ENCODE measurements at places on chromosomes 2 and 18. TPM values are rescaled to one million over a fixed set of nuclear protein-coding genes. Genes with fewer than 3 reads are reported as not detected.

The TMEFF2 gene
- 5.4 TPM for polyA plus RNA-seq

The EMX1 gene
- not detected for polyA plus RNA-seq

The HTR2B gene
- 0.41 TPM for polyA plus RNA-seq

The SCN9A gene
- polyA plus RNA-seq: 5.9 TPM

The ZNF892 gene
- polyA plus RNA-seq: 1.4 TPM

The SULT1C4 gene
- 0.18 TPM for polyA plus RNA-seq

The RGPD3 gene
- 0.05 TPM for polyA plus RNA-seq

DNA sequence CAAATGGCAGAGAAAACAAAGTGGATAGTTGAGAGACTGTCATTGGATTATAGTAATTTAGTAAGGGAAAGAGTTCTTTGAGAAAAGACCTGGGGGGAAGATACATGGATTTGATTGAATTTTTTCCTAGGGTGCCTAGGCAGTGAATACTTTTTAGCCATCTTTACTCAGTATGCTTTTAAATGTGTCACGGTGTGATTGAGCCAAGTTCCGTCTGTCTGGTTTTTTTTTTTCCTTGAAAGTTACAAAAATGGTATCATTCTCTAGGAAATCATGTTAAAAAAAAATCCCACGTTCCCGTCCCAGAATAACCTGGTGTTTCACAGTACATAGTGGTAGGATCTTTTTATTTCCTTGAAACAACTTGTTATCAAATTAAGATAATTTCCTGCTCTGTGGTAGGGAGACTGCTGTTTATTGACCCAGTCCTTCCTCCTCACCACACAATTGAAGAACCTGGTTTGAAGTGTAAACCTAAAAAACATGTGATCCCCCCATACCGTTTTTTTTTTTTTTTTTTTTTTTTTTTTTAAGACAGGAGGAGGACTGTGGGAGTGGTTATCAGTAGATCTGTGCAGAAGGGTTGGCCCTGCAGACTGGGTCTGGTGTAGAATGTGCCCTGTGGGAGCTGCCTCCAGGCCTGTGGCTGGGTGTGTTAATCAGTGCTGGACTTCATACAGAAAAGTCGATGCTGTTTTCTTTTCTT, 55.1 kb downstream of the DGKD start:
- H3K27me3 ChIP-seq: no peaks in the 10 kb centered on the region
- no peak overlapping the region for H3K27ac ChIP-seq
- peaks cover 4% of the 10 kb centered on the region for H3K36me3 ChIP-seq
- no peak for DNase-seq

- H3K27me3 ChIP-seq: no peaks in the 10 kb centered on the region
- no peak overlapping the region for H3K27ac ChIP-seq
- no peaks in the 10 kb centered on the region for H3K4me1 ChIP-seq
- no peak overlapping the region for H3K4me3 ChIP-seq
- DNase-seq: no peak
- peaks cover 81% of the 10 kb centered on the region for H3K36me3 ChIP-seq
Observed at GRCh38 chr2:127485051-127485693, 41.1 kb downstream of the IWS1 start.

GRCh38 chr2:5235701-5236100, 456.5 kb upstream of the SOX11 start:
- H3K4me1 ChIP-seq: no peaks in the 10 kb centered on the region
- H3K4me3 ChIP-seq: no peak overlapping the region
- H3K36me3 ChIP-seq: no peaks in the 10 kb centered on the region
- no peak overlapping the region for H3K27ac ChIP-seq
- DNase-seq: no peak
- H3K27me3 ChIP-seq: no peaks in the 10 kb centered on the region

- H3K4me1 ChIP-seq: peaks cover 60% of the 10 kb centered on the region
- H3K4me3 ChIP-seq: no peak overlapping the region
- H3K27me3 ChIP-seq: no peaks in the 10 kb centered on the region
- H3K36me3 ChIP-seq: no peaks in the 10 kb centered on the region
- DNase-seq: peak; percentile 46
Observed at GRCh38 chr2:44547718-44548117, 186.0 kb downstream of the CAMKMT start.

- H3K27me3 ChIP-seq: peaks cover 12% of the 10 kb centered on the region
- no peak for DNase-seq
- H3K27ac ChIP-seq: no peak overlapping the region
Observed at GRCh38 chr18:63964908-63965307, 5.0 kb upstream of the SERPINB8 start.

DNA sequence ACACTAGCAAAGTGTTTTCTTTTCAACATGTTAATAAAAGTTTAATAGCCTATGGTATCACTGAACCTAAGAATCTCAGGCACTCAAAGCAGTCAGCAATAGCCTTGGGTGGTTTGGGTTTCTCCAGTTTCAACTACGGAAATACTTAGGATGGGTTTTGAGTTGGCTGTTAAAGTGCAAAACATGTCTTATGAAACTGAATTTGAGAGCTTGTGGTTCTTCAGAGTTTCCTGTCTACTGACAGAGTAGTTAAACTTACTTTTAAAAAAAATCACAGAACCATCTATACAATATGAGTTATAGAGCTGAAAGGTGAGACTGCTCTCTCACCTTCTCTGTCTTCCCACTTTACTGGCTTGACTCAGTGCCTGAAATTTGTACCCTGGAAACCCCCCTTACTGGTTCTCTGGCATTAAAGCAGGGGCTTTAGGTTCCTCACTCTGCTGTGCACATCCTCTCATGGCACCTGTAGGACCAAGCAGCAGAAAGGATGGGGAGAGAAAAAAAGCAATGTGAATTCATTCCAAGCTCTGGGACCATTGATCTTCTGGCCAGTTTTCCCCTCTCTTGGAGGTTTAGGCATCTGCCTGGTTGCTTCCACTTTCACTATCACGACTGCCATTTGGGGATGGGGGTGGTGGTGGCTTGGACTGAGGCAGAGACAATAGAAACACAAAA, 18.1 kb downstream of the CCDC141 start:
- no peak overlapping the region for H3K4me3 ChIP-seq
- H3K27me3 ChIP-seq: no peaks in the 10 kb centered on the region
- DNase-seq: no peak
- H3K4me1 ChIP-seq: no peaks in the 10 kb centered on the region
- no peak overlapping the region for H3K27ac ChIP-seq

DNA sequence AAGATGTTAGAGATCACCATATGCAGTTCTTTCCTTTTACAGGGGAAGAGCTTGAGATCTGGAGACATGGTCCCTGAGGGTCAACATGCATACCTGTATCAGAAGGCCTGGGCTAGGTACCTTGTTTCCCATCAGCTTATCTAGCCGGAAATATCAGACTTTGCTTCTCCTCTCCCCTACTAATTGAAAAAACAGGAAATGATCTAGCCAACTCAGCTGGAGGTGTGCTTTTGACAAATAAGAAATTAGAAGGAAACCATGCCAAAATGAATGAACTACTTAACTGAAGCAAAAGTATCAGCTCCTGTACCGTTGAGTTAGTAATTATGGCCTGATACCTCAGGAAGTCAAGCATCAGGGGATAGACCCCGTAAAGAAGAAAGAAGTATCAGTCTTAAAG, 20.4 kb downstream of the PKP4 start:
- no peaks in the 10 kb centered on the region for H3K36me3 ChIP-seq
- no peaks in the 10 kb centered on the region for H3K27me3 ChIP-seq
- H3K4me1 ChIP-seq: no peaks in the 10 kb centered on the region
- DNase-seq: no peak

DNA sequence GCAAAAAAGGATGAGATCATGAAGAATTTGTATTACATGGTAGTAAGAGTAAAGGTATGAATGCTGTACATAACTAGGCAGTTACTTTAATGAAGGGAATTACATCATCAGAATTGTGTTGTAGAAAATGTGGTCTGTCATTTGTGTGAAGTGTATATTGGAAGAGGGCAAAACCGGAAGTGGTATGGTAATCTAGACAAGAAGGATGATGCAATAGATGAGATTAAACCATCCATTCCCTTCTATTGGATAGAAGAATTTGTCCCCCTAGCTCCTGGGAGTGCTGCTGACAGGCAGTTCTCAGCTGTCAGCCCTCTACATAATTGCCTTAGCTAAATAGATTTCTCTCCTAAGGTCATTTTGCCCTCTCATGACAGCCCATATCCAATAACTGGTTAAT, 55.9 kb upstream of the BARD1 start:
- H3K27me3 ChIP-seq: no peaks in the 10 kb centered on the region
- H3K4me1 ChIP-seq: no peaks in the 10 kb centered on the region
- H3K4me3 ChIP-seq: no peak overlapping the region
- DNase-seq: no peak
- H3K36me3 ChIP-seq: no peaks in the 10 kb centered on the region
- no peak overlapping the region for H3K27ac ChIP-seq

DNA sequence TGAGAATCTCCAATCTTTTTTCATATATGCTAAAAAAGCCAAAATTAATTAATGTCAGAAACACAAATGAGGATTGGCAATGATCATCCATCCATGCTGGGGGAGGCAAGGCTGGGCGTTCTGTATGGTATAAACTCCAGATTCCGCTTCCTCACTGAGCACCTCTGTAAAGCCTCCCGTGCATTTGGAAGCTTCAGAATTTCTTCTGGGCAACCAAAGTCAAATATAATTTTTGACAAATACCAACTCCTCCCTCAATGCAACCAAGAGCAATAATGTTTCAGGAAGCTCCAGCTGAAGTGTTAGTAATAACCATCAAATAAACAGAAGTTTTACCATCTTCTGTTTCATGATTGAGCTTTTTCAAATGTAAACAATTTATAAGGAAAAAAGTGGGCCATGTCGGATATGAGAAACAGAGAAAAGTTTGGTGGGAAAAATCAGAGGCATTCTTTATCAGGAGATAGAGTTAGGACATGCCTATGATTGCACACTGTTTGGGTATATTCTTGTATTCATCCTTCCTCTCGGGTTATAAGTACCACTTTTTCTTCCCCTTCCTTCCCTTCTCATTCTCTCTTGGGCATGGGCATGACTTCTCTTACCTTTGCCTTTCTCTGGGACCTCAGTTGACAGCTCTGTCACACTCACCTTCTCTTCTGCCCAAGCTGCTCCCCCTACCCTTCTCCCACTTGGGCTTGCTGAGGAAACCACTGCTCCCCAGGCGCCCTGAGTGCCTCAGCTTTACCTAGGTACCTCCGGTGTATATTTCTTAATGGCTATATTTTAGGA, 149.5 kb upstream of the ZEB2 start:
- H3K27me3 ChIP-seq: no peaks in the 10 kb centered on the region
- no peaks in the 10 kb centered on the region for H3K36me3 ChIP-seq
- no peaks in the 10 kb centered on the region for H3K4me1 ChIP-seq

DNA sequence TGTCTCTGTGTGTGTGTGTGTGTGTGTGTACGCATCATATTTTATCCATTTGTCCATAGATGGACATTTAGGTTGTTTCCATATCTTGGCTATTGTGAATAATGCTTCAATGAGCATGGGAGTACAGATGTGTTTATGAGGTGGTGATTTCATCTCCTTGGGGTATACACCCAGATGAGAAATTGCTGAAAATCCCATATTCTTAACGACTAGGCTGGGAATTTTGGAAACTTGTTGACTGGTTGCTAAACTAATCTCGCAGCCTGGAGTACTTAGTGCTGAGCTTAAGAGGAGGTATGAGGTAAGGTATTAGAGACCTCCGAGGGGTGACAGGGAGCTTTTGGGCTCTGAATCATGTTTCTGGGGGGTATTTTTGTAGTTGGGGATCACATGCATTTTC, 66.0 kb upstream of the SPRED2 start:
- DNase-seq: no peak
- no peak overlapping the region for H3K4me3 ChIP-seq
- no peaks in the 10 kb centered on the region for H3K27me3 ChIP-seq
- no peaks in the 10 kb centered on the region for H3K4me1 ChIP-seq
- H3K36me3 ChIP-seq: no peaks in the 10 kb centered on the region
- no peak overlapping the region for H3K27ac ChIP-seq

DNA sequence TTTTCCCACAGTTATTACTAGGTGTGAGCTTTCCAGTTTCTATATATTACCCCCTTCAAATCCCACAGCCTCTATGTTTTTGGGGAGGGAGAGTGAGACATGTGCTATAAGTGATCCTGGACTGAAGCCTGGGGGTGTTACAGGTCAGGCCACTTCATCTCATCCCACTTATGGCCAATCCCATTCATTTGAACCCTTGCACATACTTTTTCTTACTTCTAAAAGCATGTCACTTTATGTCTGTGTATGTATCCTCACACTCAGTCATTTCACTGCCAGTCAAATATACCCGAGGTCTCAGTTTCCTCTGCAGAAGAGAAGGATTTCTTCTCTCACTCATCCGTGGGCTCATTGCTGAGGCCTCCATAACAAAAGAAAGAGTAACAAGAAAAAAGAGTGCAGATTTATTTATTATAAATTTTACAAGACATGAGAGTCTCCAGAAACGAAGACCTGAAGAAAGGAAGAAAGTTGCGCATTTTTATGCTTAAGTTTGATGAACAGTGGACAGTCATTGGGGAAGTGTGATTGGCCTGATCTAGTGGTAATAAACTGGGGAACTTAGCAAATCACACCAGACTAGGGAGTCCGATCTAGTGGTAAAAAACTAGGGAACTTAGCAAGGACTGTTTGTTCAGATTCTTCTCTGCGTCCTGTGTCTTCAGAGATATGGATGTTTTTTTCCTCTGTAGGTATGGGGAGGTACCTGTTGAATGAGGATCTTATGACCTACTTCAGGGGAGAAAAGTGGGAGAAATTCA, 52.1 kb downstream of the ICOS start:
- no peak overlapping the region for H3K27ac ChIP-seq
- no peak for DNase-seq
- no peak overlapping the region for H3K4me3 ChIP-seq

DNA sequence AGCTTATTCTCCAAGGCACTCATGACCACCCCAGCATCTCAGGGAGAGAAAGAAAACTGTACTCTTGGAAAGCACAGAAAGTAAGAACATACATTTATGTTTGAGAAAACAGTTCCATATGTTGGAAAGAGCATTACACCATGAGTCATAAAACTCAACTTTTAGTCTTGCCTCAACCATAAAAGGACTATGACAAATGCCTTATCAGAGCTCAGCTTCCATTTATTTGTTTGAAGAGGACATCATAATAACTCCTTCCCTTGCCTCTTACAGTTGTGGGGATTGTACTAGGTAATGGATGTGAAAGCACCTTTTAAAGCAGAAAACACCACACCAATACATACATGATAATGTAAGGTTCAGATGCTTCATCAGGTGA, 370.8 kb downstream of the LNPK start:
- H3K4me1 ChIP-seq: no peaks in the 10 kb centered on the region
- H3K4me3 ChIP-seq: no peak overlapping the region
- H3K36me3 ChIP-seq: no peaks in the 10 kb centered on the region
- H3K27me3 ChIP-seq: no peaks in the 10 kb centered on the region
- DNase-seq: no peak
- no peak overlapping the region for H3K27ac ChIP-seq

DNA sequence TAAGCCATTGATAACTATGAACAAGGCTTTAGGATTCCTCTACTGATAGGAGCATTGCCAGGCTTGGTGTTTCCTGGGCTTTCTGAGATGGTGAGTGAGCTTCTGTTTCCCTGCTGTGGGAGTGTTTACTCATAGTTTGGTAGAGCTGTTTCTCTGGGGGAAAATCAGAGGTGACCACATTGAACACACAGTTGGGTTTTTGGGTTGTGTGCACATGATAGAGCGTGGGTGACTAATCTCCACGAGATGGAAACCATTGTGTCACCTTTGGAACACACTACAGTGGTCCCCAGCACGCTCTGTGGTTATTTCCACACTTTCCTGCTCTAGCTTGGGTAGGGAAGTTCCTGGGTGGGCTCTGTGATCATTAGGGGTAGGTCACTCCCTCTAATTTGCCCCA, 5.4 kb downstream of the IL1R1 start:
- no peak overlapping the region for H3K27ac ChIP-seq
- H3K4me3 ChIP-seq: no peak overlapping the region
- no peaks in the 10 kb centered on the region for H3K27me3 ChIP-seq
- H3K36me3 ChIP-seq: peaks cover 10% of the 10 kb centered on the region
